ENCODE measurements at places on chromosomes 4 and X. TPM values are rescaled to one million over a fixed set of nuclear protein-coding genes. Genes with fewer than 3 reads are reported as not detected.

PF4V1 gene
- total RNA-seq: not detected

GALNTL6 gene
- under 0.01 TPM for total RNA-seq

DNA sequence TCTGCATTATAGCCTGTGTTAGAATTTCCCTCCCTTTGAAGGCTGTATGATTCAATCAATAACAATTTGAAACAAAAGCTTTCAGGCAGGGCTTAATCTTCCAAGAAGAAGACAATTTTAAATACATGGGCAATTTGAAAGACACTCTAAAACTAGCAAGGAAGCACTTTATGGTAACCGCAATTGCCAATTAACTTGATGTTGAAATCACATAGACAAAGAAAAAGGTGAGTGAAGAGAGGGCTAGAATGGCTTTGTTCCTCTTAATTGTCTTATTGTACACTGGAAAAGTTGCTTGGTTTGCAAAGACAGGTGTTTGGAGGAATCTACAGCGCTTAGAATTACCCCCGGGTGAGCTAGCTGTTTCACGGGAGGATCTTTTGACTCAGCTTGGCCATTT is 74.4 kb upstream of the PRKX start:
- DNase-seq: no peak

- DNase-seq: no peak
Observed at GRCh38 chr4:149077181-149077580, 635.0 kb upstream of the NR3C2 start.

DNA sequence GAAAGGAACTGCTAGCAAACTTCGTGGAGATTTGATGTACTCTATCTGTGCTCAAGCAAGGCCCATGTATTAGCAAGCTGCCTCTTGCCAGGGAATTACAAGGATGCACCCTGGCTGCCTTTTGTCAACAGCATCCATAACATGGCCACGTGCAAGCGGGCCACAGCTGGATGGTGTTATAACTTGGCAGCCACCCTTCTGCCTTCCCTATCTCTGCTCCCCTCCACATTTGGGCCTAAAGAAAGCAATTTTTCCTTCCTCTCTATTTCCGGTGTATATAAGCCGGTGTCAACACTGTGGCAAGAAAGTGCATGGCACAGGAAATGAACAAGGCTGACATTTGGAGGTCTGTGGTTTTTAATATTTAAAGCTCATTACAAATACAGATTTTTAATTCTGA is 94.8 kb downstream of the CLNK start:
- DNase-seq: no peak

DNA sequence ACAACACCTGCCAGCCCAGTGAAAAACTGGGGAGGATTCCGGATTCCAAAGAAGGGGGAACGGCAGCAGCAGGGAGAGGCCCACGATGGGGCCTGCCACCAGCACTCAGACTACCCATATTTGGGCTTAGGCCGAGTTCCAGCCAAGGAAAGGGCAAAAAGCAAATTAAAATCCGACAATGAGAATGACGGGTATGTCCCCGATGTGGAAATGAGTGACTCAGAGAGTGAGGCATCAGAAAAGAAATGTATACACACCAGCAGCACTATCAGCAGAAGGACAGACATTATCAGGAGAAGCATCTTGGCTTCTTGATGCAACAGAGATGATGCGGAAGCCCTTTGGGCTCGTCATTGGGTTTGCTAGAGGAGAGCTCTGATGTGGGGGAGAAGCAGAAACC is 62.4 kb downstream of the JADE1 start:
- no peak for DNase-seq

GRCh38 chrX:12910423-12911121 is 4.2 kb downstream of the TLR8 start:
- no peak for DNase-seq

DNA sequence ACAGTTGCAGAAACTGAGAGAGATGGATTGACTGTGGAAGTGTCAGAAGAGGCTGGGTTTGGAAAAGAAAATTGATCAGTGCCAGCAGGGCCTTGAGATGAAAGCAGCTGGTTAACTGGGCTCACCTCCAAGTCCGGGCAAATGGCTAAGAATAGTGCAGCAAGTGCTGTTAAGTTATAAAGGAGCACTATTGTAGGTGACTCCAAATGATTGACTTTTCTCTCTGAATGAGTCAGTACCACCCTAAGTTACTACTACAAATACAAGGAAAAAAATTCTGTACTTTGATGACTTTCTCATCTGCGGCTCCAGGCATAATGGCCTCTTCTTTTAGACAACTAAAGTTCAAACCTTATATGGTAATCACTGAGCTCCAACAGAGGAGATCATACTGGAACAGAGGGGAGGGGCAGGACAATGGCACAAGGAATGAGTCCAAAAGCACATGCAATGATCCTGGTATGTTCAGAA is 733.4 kb upstream of the INTU start:
- peak; percentile 59 for DNase-seq

GRCh38 chrX:9362363-9362928 is 102.4 kb upstream of the TBL1X start:
- no peak for DNase-seq

- DNase-seq: peak; percentile 97
Observed at GRCh38 chrX:40146262-40147125, 48.7 kb upstream of the BCOR start.

DNA sequence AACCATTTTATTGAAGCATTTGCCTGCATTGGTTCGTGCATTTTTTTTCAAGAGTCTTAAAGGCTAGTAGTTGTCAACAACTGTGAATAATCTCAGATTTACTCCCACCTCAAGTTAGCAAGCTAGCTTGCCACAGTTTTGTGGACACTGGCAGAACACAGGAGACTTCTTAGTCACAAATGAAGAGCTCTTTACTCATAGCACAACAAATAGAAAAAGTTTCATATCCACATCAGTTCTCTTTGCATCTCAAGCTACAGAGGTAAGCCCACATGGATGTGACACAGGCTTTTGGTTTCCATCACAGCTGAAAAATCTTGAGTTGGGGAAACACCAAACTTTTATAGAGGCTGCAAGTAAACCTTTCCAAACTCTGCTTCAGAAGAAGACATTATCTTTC is 2315.7 kb upstream of the TENM3 start:
- DNase-seq: no peak

DNA sequence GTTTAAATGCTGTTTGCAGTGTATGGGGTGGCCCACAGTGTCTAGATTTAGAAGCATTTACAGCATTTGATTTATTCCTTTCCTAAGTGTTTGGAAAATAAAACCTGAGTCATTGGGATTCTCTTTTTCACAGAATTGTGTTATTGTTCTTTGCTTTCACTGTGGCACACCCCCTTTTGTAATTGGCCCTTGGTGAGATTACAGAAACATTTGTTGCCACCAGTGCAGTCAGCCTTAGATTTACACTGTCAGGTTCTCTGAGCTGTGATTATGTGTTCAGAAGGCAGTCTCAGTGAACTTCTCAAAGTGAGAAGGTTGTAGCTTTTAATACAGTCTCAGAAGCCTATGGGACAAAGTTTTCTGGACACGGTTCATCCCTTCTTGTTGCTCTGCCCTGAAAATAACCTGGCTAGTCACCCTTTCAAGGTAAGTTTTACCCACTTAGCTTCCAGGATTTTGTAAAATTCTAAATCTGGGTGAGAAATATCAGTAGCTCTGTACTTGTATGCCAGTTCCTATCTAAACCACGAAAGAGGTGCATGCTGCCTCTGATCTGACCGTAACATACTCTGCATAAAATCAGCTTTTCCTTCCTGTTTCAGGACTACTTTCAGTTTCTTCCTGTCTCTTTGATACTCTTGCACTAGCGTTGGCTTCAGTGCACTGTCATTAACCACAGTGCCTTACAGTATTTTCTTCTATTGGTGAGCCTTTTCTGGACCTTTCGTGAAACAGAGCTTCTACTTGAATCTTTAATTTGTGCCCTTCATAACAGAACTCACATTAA is 12.6 kb downstream of the RUFY3 start:
- DNase-seq: peak; percentile 35

DNA sequence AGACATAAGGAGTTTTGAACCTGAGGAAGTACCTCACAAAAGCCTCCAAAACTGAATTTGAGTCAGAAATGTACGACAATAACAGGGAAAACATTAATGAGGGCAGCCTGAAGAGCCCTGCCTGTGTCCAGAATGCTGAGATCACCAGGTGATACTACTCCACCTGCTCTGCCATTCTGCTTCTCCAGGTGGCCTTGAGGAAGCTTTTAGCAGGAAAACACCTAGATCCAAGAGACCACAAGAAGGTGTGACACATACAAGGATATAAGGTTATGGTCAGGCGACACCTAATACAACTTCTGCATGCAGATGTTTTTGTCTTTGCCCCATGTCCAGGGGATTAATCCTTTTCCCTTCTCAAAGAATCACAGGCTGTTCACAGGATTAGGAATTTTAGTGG is 15.3 kb downstream of the SOWAHB start:
- no peak for DNase-seq

DNA sequence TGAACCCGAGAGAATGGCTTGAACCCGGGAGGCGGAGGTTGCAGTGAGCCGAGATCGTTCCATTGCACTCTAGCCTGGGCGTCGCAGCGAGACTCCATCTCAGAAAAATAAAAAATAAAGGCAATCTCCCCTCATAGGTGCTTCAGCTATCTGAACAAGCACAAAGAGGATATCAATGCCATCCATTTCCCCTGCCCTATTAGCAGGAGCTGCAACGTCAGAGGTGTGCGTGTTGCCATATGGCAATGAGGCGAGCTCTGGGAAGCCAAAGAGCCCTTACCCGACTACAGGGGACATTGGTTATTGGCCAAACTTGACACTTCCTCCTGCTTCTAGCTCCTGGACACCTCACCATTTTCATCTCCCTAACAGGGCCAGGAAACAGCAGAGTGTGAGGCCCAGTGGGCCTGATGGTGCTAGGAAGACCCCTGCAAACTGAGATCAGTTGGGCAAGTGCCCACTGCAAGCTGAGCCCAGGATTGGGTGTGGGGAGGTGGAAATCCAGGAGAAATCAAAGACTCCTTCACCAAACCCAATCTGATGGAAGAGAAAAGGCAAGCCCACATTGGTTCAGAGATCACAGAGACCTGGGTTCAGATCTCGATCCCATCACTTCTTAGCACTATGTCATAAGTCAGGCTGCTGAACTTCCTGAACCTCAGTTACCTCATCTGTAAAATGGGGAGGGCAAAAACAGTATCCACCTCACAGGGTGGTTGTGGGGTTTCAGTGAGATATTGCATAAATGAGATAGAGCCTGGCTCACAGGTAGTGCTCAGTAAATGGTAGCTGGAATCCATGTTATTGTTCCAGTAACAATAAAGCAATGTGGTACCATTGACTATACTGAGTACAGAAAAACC is 21.2 kb downstream of the SLC25A5 start:
- no peak for DNase-seq
